Hair follicular keratinocyte (primary cell): ENCODE measurements at places on chromosomes 7 and 10. TPM values are rescaled to one million over a fixed set of nuclear protein-coding genes. Genes with fewer than 3 reads are reported as not detected.

The MAGI2 gene
- 0.04 and 0.23 TPM in 2 replicates for total RNA-seq

The HOXA1 gene
- total RNA-seq = 9.6 and 12.1 TPM in 2 replicates

The NRAP gene
- not detected in 2 replicates for total RNA-seq

The SPDYE9 gene
- not detected in 2 replicates for total RNA-seq

The CD36 gene
- total RNA-seq = 0.47 TPM in 1 of 2 replicates, not detected in the other

The ASIC3 gene
- total RNA-seq = 1.8 TPM in 1 of 2 replicates, not detected in the other

The GSTO2 gene
- 50.1 and 65.3 TPM in 2 replicates for total RNA-seq

The NUTM2E gene
- 0.30 TPM in 1 of 2 replicates, not detected in the other for total RNA-seq

The TFAM gene
- total RNA-seq = 27.5 and 37.0 TPM in 2 replicates

The CH25H gene
- total RNA-seq = not detected in 2 replicates
